ENCODE measurements at places on chromosomes 11 and 22.

- DNase-seq: no peak
These were observed 42.8 kb downstream of the ZNF202 start for GRCh38 chr11:123698546-123699127.

- no peak for DNase-seq
These were observed 54.2 kb downstream of the NAV2 start for GRCh38 chr11:19766810-19767209.

DNA sequence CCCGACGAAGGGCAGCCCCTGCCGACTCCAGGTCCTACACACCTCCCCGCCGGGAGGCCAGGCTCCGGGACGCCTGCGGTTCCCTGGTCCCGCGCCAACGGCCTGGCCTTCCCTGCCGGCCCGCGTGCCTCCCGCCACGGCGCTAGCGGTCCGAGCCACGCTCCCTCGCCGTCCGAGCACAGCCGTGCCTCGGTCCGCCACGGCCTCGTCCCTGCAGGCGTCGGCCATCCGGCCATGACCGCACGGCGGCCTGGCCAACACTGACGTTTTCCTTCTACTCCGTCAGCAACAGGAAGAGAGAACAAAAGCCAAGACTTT lies 532 bp downstream of the EIF4G2 start:
- no peak for DNase-seq

GRCh38 chr11:73866095-73866579 lies 10.5 kb downstream of the COA4 start:
- no peak for DNase-seq

- no peak for DNase-seq
These were observed 29.4 kb upstream of the XKR3 start for GRCh38 chr22:16854631-16855030.

GRCh38 chr11:112759418-112759817 lies 201.8 kb upstream of the NCAM1 start:
- DNase-seq: no peak

GRCh38 chr22:37356922-37357321 lies 70.4 kb downstream of the ELFN2 start:
- no peak for DNase-seq

DNA sequence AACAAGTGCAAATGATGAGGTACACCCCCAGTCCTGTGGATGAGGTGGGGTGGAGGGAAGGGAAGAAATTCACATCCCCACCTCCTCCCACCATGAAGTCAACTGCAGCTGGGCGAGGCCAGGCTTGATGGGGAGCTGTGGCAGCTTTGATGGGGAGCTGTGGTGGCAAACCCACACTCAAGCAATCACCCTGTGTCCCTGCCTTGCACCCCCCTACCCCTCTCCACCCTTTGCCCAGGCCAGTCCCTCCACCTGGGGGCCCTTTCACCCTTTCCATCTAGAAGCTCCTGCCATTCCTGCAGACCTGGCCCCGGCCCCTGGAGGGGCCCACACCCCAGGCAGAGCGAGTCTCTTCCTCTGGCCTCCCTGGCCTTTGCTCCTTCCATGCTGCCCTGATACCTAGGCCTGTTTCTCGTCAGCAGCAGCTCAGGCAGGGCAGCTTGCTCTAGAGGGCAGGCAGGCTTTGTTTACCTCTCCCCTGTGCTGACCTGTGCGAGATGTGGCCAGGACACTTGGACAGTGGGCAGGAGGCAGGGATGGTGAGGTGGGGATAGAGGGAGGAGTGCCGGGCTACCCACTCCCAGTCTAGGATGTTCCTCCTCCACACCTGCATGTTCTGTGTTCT lies 4.5 kb upstream of the FGF3 start:
- no peak for DNase-seq

DNA sequence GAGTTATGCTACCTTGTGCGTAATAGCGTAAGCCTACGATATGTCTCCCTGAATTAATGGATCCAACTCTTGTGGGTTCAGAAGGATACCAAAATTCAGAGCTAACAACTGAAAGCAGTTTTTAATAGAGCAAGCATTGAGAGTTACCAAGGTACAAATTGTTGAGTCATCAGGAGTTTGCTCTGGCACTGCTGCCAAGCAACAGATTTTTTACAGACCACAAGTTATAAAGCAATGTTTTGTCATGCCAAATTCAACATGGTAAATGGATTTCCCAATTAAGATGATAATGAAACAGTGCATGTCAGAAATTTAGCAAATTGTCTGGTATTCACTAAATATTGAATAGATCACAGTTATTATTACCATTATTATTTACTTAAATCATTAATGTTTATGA lies 295.6 kb downstream of the NELL1 start:
- no peak for DNase-seq

DNA sequence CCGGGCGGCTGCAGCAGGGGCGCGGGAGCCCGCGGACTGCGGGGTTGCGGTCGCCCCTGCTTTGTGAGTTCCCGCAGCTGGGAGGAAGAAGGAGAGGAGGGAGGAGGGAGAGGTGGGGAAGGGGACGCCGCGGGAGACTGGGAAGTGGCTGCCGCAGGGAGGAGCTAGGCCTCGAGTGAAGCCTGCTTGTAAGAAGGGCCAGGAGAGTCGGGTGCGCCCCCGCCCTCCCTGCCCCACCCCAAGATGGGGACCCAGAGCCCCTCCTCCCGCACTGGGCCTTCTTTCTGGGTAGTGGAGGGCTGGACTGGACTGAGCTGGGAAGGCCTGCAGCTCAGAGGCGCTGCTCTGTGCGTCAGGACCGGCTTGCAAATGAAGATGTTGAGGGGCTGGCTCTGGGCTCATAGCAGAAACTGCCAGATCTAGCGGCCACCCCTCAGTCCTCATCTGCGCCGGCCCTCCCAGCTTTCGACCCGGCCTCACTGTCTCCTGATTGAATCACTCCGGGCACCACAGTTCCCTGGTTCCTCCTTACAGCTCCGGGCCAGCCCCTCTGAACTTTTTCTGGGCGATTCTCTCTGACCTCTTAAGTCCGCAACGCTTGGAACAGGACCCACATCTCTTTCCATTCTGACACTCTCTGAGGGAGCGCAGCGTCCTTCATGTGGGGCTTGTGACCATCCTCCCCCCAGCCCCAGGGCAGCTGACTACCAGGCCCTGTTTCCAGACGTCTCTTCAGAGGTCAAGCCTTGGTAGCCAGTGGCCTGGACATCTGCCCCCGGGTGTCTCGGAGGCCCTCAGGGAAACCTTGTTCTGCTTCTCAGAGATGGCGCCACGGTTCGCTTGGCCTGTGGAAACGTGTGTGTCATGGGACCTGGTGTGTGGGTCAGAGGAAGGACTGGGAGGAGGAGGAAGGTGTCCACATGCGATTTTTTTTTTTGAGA lies 21.9 kb downstream of the SERPINH1 start:
- peak; percentile 86 for DNase-seq

- DNase-seq: peak; percentile 82
These were observed 43.2 kb upstream of the BLID start for GRCh38 chr11:122159173-122159721.

GRCh38 chr11:63099555-63099954 lies 44.5 kb downstream of the SLC22A24 start:
- DNase-seq: no peak

GRCh38 chr11:43992183-43992582 lies 49.7 kb downstream of the C11orf96 start:
- no peak for DNase-seq

GRCh38 chr22:39117585-39118191 lies 20.6 kb downstream of the APOBEC3H start:
- DNase-seq: peak; percentile 54

GRCh38 chr22:26852176-26852575 lies 194.8 kb downstream of the MIAT start:
- DNase-seq: no peak

All from kidney (tissue), 22 donors.